ENCODE measurements at places on chromosomes 2 and 18. TPM values are rescaled to one million over a fixed set of nuclear protein-coding genes. Genes with fewer than 3 reads are reported as not detected.

The BOLL gene
- not detected for total RNA-seq

The CYBRD1 gene
- 49.9 TPM for total RNA-seq

The AMER3 gene
- total RNA-seq: not detected

The NFE2L2 gene
- 71.4 TPM for total RNA-seq

The TUBA3E gene
- total RNA-seq: 102 TPM

The FTCDNL1 gene
- total RNA-seq: 0.83 TPM

The NCKAP1 gene
- 138 TPM for total RNA-seq

All from heart left ventricle (tissue), 16 donors.